Fibroblast of villous mesenchyme (primary cell): ENCODE measurements at places on chromosomes 6 and 20.

DNA sequence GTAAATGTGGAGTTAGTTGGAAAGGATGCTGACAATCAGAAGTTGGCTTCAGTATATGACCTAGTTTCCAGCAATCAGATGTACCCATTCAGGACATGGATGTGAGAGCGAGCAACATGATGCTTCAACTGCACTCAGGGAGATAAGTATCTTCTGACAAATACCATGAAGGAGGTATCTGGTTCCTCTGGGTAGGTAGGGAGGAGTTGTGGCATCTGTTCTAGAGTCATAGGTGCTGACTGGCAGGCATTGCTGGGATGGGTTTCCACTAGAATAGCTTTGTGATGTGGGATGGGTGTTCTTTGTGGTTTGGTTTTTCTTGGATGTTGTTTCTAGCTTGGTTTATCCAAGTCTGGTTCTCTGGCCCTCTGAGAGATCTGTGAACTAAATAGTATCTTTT lies 3.9 kb upstream of the REV3L start:
- DNase-seq: no peak

DNA sequence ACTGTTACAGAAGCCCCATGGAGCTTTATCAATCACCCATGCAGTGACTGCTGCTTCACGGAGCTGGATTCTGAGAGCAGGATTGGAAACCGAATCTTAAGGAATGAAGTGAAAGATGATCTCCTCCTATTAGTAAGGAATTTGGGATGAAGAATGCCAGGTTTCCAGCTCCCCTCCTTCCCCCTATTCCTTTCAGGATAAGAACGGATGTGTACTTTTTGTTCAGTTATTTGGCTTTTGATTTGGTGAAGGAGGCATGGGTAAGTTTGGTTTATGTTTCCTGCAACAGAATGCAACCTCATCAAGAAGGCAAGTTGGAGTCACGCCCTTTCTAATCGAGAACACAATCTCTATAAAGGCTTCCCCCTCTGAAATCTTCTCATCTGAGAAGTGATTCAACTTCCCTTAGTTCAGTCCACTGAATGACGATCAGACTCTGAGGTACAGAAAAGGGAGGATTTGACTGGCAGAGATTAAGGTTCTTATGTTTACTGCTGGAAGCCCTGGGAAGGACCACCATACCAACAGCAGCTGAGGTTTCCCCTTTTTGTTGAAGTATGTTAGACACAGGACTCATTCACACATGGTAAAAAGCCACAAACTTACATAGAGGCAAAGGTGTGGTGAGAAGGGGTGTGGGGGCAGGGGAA lies 5.5 kb downstream of the ELMO2 start:
- peak; percentile 87 for DNase-seq

DNA sequence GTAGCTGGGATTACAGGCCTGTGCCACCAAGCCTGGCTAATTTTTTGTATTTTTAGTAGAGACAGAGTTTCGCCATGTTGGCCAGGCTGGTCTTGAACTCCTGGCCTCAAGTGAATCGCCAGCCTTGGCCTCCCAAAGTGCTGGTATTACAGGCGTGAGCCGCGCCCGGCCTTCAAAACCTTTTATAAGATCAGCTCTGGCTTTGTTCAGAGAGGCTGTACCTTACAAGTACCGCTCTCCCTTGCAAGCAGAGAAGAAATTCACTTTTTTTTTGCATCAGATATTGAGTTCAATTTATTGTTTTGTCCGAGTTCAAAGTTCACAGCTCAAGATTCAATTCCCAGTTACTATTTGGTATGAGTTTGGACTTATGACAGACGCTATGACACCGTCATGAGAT lies 1.9 kb upstream of the DNAAF9 start:
- no peak for DNase-seq

- DNase-seq: no peak
These were observed 78.8 kb downstream of the COL21A1 start for GRCh38 chr6:56168596-56168995.

DNA sequence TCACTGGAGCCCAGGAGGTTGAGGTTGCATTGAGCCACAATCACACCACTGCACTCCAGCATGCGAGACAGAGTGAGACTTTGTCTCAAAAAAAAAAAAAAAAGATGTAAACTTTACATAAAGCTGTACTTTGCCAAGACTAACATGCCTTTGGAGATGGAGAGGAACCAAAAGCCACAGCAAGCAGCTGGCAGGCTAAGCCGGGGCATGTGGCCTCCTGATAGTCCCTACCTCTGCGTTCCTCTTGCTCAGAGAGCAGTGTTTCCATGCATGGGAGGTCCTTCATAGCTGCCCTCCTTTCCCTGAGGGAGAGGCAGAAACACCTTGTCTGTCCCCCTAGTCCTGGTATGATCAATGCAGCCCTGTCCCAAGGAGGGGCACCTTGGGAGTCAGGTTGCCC lies 35.2 kb downstream of the SPATA2 start:
- DNase-seq: no peak

- DNase-seq: no peak
These were observed 43.8 kb upstream of the HIVEP1 start for GRCh38 chr6:11968241-11968806.

DNA sequence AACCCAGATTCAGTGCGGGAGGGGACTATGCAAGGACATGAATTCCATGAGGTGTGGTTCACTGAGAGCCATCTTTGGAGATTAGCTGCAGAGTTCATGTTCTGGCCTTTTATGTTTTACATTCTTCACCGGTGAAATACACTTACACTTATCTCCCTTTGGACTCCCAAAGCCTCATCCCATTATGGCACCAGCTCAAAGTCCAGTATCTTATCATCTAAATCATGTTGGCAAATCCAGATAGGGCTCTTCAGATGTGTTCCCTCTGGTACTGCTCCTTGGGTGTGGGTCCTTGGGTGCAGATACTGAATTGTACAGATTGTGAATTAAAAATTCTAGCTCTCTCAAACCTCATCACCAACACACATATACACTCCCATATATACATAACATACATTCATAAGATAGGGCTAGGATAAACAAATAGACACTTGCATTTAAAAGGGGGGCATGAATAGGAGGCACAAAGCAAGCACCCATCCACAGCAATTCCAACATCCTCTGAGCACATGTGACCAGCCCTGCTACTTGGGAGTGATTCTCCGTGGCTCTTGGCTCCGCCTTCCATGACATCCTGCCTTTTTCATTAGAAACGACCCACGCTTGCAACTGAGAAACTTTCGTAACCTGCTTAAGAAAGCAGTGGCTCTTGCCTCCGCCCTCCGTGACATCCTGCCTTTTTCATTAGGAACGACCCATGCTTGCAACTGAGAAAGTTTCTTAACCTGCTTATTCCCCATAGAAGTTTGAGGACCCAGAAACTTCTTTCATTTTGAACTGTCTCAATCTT lies 53.6 kb upstream of the LRRC1 start:
- DNase-seq: peak; percentile 68

DNA sequence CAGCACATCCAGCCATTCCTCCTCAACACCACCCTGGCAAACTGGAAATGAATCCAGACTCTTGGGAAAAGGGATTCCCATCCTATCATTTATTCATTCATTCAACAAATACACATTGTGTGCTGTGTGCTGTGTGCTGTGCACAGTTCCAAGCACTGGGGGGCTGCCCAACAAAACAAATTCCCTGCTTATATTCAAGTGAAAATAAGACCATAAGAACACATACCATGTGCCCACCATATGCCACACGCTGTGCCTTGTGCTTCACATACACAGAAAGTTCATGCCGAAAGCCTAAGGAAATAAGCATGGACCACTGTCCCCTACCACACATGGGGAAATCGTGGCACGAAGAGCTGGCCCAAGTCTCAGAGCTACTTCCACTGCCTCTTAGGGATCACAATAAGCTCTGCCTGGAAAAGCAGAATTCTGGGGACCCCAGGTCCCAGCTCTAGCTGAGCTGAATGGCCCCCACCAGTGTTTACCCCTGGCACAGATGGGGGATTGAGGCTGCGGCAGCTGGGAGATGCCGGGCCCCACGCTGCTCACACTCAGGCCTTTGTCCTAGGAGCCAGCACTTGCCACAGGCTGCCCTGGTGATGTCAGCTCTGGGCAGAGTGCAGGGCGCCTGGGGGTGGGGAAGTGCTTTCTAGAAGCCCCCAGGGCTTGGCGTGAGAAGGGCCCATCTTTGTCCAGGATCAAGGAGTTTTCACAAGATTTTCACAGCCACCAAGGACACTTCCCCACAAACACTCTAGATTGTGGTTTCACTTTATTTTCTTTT lies 99.6 kb downstream of the PREX1 start:
- DNase-seq: no peak

GRCh38 chr6:79280756-79281155 lies 46.3 kb upstream of the HMGN3 start:
- DNase-seq: no peak

DNA sequence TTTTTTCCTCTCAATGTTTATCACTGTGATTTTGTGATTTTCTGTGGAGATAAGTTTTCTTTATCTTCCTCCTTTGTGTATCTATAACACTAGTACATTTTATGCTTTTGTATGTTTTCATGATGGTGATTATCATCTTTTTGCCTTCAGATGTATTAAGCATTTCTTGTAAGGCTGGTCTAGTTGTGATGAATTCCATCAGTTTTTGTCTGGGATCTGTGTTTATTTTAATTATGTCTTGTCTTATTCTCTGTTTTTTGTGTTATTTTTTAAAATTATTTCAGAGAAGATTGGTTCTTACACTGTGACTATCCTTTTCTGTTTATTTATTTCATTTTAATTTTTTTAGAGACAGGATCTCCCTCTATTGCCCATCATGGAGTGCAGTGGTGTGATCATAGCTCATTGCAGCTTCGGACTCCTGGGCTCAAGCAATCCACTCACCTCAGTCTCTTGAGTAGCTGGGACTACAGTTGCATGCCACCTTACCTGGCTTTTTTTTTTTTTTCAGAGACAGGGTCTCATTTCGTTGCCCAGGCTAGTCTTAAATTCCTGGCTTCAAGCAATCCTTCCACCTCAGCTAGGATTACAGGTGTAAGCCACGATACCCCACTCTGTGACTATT lies 187.4 kb downstream of the SLC16A10 start:
- no peak for DNase-seq

DNA sequence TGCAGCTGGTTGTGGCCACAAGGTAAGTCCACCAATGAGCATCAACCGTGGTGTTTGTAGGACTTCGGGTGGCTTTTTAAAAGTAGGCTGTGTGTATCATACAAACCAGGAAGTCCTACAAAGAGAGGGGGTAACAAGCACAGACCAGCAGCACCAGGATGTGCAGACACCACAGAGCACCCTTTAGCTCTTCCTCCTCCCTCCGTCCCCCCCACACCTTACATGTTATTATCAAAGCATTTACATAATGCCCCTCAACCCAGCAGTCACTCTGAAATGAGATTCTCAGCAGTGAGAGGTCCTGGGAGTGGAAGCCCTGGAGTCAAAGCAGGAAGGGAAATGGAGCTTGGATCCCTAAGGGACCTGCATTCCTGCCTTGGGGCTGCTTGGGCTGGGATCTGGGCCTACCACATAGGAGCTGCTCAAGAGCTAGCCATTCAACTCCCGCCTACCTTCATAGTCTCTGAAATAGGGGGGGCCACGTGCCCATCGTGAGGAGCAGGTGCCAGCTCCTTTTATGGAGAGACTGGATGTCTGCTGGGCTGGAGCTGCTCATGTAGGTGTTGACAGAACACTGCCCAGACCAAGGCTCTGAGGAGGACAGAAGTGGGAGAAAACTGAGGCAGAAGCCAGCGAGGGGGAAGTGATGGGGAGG lies 90.6 kb downstream of the PSMB1 start:
- no peak for DNase-seq

DNA sequence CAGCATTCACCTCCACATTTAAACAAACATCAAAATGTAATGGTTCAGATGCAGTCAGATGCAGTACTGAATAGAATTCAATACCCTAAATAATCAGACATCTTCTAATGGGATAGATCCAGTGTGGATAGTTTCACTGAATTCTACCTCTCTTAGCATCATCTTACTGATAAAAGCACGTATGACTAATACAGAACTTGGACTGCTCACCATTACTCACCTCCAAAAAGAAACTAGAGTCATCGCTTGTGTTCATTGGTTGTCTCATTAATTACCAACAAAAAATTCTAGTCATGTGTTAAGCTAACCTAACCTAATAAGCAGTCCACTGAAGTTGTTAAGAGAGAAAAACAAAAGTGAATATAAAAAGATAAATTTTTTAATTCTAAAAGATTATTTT lies 165.9 kb upstream of the IRAK1BP1 start:
- no peak for DNase-seq

DNA sequence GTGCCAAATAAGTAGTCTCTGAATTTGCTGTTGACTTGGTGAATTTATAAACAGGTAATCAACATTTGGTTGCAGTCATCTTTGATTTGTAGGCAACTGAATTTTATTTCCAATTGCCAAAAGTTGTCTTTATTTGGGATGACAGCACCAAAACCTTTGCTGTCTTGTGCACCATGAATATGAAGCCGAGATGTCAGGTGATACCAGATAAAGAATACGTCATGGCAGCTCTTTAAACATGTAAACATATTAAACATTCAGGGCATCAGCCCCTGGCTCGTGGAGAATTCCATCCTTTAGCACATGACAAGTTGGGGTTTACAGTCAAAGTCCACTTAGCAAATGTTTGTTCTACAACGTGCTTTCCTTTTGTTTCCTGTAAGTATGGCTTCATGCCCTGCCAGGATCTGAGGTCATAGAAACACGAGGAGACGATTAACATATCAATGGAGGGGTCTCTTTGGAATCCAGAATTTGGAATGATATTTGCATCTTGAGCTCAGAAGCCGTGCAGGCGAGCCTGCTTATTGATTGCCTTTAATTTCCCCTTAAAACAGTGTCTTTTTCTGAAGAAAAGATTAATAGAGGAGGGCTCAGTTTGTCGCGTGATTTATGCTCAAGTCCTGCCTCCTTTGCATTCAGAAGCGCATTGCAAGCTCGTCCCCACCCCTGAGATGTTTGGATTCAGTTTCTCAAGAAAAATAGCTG lies 170.2 kb upstream of the ZNF217 start:
- DNase-seq: peak; percentile 54

DNA sequence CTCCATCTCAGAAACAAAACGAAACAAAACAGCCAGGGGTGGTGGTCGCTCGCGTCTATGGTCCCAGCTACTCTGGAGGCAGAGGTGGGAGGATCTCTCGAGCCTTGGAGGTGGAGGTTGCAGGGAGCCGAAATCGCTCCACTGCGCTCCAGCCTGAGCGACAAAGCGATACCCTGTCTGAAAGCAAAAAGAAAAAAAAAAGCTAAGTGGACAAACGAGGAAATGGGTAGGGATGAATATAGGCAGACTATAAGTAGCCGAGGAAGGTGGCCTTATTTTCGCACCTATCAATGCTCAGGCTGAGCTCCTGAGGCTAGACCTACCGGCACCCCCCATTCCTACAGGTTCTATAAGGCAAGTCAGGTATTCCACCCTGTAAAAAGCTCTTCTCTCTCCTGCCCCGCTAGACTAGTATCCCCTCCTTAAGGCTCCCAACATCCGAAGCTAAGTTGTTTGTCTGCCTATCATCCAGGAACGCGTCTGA lies 650 bp upstream of the CASP8AP2 start:
- DNase-seq: no peak

DNA sequence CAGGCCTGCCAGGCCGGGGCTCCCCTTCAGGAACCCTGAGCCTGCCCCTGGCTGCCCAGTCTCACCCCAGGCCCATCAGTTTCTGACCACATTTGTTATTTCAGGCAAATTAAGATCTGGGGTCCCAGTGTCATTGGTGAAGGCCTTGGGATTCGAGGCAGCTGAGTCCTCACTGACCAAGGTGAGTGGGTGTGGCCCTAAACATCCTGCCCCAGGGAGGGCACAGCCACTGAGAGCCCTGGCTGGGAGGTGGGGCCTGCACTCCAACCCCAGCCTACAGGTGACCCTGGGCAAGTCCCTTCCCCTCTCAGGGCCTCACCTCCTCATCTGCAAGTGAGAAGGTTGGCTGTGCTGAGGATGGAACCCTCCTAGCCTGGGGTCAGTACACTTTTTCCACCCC lies 23.8 kb downstream of the BPIFB1 start:
- DNase-seq: no peak

GRCh38 chr6:53735896-53736295 lies 58.9 kb upstream of the LRRC1 start:
- no peak for DNase-seq
